ENCODE measurements at places on chromosomes 6 and 20.

DNA sequence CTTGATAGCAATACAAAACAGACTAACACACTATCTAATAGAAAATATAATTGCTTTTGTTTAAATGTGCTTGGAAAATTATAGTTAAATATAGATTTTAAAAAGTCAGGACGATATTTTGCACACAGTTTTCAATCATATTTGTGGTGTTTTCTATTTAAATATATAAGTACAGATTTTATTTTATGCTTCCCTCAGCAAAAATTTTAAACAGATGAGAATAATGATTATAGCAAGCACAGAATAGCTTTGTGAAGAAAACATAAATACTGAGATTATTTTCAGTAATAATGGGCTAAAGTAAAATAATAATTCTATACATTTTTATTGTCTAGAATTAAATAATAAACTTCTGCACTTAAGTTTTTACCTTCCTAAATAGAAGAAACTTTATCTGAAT is 809.4 kb downstream of the PHF3 start:
- no peak for DNase-seq

GRCh38 chr6:158552796-158553138 is 7.1 kb upstream of the TMEM181 start:
- DNase-seq: no peak

- DNase-seq: no peak
Observed at GRCh38 chr20:48822879-48823385, 4.9 kb downstream of the PREX1 start.

- DNase-seq: no peak
Observed at GRCh38 chr20:64112691-64113443, 5.5 kb upstream of the NPBWR2 start.

- no peak for DNase-seq
Observed at GRCh38 chr20:36563374-36563773, 10.0 kb upstream of the TGIF2 start.

GRCh38 chr20:35192118-35192872 is 20.4 kb downstream of the PROCR start:
- no peak for DNase-seq

- DNase-seq: no peak
Observed at GRCh38 chr20:33059741-33060390, 6.2 kb downstream of the BPIFB3 start.

GRCh38 chr20:38283236-38283635 is 20.7 kb upstream of the BPI start:
- DNase-seq: no peak

DNA sequence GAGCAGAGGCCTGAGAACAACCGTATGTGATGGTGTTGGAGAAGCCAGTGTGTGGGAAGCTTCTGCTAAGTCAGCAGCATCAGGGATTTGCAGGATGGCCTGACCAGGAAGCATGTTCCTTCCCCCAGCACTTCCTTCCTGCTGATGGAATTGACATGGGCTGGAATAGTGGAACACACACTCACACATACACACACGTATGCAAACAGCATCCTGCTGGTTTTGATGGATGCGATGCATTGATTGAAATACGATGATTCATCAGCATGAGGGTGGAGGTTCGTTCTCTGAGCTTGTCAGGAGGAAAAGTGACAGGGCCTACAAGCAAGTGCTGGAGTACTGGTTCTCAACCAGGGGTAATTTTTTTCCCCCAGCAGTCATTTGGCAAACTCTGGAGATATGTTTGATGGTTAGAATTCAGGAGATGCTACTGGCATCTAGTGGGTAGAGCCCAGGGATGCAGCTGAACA is 229.1 kb downstream of the NFATC2 start:
- DNase-seq: no peak

DNA sequence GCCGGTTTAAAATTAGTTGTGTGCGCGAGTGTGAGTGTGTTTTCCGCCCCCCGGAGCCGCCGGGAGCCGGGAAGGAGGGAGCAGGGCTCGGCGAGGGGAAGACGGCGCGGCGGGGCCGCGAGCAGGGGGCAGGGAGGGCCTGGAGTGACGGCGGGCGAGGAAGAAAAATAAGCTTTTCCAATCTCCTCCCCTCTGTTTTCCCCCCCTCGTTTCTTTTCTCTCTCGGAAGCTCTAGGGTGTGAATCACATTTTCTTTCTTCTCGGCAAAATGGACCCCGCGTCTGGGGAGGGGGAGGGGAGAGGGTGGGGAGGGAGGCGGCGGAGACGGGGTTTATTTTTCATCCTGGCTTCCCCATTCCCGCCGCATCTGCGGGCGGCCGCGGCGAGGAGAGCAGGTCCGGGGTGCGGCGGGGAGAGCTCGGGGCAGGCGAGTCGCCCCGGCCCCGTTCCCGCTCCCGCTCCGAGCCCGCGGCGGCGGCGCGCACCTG is 881 bp downstream of the BICRAL start:
- DNase-seq: peak; percentile 80
